ENCODE measurements at places on chromosomes 4 and X. TPM values are rescaled to one million over a fixed set of nuclear protein-coding genes. Genes with fewer than 3 reads are reported as not detected.

GRCh38 chrX:12977761-12978204 is 2.9 kb downstream of the TMSB4X start:
- no peak for DNase-seq

GRCh38 chr4:36610628-36611027 is 329.2 kb downstream of the DTHD1 start:
- DNase-seq, result no peak

DNA sequence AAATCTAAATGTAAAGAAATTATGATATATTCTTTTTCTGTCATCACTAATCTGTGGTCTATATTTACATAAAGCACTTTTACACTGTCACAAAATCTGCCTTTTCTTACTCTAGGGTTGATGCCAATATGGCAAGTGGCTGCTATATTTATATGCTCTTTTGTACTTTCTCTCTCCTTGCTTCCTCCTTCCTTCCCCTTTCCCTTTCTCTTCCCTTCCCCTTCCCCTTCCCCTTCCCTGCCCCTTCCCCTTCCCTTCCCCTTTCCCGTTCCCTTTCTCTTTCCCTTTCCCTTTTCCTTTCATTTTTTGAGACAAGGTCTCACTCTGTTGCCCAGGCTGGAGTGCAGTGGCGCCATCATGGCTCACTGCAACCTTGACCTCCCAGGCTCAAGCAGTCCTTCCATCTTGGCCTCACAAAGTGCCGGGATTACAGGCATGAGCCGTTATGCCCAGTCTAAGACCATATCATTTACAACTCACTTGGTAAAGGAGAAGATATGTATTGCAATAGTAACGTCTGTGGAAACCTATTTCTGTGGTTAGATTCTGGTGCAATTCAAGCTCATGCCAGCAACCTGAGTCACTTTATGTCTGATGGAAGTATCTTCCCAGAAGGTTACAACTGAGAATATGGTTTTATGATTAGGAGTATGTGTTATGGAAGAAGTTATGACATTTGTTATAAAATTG is 13.9 kb upstream of the PLAC8 start:
- peak; percentile 36 for DNase-seq

CD38 gene
- polyA plus RNA-seq, result 0.05 TPM

DNA sequence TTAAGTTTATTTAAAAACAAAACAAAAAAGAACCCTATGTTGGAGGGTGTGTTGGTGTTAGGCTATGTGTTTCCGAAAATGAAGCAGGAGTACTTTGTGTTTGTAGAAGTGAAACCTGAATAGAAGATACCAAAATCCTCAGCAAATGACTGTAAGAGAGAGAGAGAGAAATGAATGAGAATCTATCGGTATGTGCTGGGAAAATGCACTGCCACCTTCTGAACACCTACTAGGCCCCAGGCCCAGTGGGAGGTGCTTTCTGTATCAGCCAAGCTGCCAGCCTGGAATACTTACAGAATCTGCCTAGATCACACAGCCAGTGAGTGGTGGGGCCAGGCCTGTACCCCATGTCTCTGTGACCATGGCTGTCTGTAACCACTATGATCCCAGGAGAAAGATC is 14.9 kb upstream of the PIM2 start:
- no peak for DNase-seq

DIPK2B gene
- not detected for polyA plus RNA-seq

GRCh38 chr4:2104556-2105345 is 45.6 kb downstream of the NAT8L start:
- no peak for DNase-seq

CXCL3 gene
- polyA plus RNA-seq, result 6.3 TPM

GRCh38 chr4:127782025-127782274 is 172 bp upstream of the HSPA4L start:
- no peak for DNase-seq

- DNase-seq, result no peak
Measured at GRCh38 chr4:139642364-139642763, 23.3 kb upstream of the MGST2 start.

DNA sequence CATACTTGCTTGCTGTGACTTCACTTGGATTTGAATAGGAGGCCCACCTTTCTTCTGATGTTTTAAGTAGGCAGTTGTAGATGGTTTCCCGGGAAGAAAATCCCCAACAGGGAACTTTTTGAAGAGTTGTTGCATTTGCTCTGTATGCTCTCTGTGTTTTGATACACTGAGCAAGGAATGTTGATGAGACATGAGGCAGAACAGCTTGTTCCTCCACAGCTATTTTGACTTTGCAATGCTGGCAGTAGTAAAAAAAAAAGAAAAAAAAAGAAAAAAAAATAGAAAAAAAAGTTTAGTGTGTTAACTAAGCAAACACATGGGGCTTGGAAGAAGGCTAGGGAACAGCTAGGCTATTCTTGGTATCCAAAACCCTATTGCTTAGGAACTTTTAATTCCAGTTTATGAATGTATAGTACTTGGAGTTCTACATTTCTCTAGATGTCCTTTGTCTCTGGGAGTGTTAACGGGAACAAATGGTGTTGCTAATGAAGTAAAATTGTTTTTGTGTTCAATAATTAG is 23.4 kb upstream of the PAQR3 start:
- DNase-seq, result no peak

DNA sequence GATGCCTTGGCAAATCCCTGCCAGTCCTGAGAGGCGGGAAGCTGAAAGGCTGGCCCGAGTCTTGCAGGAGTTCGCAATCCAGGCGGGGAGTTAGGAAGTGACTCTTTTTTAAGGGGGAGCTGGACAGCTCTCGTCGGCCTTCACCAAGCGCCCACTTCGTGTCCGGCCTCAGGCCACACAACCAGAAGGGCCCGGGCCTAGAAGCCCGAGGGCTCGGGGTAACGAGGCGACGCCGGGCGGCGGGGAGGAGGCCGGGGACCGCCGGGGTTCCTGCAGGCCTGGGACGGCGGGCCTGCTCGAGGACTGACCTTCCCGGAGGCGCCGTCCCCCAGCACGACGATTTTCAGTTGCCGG is 395 bp downstream of the RAB28 start:
- no peak for DNase-seq

GRCh38 chr4:97370568-97370967 is 772.7 kb downstream of the STPG2 start:
- no peak for DNase-seq

VEGFD gene
- 0.42 TPM for polyA plus RNA-seq

- DNase-seq, result no peak
Measured at GRCh38 chrX:26574234-26574633, 358.3 kb downstream of the MAGEB5 start.

GRCh38 chrX:5084279-5084678 is 1144.4 kb downstream of the NLGN4X start:
- no peak for DNase-seq

GRCh38 chr4:105002278-105002677 is 144.4 kb upstream of the TET2 start:
- DNase-seq, result no peak

RAB9B gene
- polyA plus RNA-seq, result 0.28 TPM

NALF2 gene
- polyA plus RNA-seq, result 3.0 TPM

DNA sequence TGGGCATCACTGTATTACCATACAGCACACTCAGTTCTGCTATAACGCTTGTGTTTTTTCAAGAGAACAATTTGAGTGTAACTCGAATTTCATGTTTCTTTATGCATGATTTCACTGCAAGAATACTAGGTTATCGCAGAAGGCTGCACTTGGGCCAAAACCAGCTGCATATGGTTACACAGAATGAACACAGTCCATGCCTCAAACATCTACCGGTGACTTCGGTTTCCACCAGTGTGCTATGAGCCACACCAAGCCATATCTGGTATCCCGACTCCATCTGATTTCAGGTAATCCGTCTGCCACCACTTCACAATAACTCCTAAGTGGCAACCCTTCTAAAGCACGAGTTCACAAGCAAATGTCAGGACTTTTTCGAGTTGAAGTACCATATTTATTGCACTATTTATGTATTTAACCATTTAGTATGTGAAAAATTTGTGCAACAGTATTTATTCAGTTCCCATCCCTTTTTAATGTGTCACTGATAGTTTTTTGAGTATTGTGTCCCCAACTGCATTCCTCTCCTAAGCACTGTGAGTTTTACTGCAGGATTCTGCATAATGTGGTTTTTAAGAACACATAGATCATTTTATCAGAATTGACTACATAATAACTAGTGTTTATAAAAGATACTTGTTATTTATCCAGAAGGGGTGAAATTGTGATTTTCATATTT is 111.8 kb downstream of the APBB2 start:
- no peak for DNase-seq

GRCh38 chr4:1792158-1792831 is 798 bp upstream of the FGFR3 start:
- no peak for DNase-seq

ITM2A gene
- 40.0 TPM for polyA plus RNA-seq

TRMT2B gene
- 12.1 TPM for polyA plus RNA-seq

- no peak for DNase-seq
Measured at GRCh38 chrX:112457788-112458187, 221.9 kb downstream of the LHFPL1 start.

DNA sequence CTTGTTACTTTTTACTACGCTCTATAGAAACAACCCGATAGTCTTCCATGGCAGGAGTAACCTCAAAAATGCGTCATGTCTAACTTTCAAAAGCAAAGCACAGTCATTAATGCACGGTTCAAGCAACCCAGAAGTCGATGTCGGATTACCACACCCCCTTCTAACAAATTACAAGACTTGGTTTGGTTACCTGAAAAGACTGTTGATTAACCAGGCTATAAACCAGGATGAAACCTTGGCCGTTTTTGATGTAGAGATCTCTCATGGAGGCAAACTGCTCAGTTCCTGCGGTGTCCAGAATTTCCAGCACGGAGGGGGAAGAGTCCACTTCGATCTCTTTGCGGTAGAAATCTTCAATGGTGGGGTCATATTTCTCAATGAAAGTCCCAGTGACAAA is 2.4 kb downstream of the RAP2C start:
- DNase-seq, result no peak

AMER1 gene
- polyA plus RNA-seq, result 1.6 TPM

DNA sequence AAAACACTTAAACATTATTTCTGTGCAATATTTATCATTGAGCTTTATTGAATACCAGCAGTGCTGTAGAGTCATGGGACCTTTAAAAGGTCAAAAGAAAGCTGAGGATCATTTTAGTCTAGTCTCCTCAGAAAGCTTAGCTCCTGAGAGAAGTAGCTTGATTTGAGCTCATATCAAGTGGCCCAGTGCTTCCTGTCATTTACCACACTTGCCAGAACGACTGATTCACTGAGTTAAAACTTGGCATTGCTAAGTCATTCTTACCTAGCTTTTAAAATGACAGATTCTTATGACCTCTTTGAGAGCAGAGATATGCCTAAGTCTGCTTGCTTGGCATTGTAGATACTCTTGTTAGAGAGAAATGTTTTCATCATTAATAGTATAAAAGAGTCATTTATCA is 15.2 kb downstream of the SEPTIN11 start:
- DNase-seq, result no peak

DNA sequence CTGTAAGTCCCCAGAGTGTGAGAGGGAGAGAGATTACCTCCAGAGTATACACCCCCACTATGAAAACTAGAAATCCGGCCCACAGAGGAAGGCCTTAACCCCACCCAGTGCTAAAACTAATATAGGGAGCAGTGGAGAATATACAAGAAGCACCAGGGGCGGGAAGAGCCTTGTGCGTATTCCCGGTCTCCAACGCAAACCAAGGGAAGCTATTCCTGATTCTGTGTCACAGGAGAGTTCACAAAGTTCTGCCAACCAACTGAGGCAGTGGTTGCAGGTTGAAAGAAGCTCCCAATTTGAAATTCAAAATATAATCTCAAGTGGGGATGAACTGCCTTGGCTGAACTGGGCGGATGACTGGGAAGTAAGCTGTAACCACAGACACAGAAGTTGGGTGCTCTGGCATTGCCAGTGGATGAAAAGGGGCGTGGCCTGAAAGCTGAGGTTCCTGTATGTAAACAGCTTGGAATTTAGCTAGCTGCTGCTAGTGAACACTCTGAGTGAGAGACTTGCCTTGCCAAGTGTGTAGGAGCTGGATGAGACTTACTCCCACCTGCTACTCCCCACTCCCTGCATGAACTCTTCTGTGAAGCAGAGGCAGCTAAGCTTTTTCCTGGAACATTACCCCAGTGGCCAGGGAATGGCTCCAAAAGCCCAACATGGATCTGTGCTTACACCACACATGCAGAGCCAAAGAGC is 32.7 kb downstream of the ELF2 start:
- DNase-seq, result peak; percentile 30

DNA sequence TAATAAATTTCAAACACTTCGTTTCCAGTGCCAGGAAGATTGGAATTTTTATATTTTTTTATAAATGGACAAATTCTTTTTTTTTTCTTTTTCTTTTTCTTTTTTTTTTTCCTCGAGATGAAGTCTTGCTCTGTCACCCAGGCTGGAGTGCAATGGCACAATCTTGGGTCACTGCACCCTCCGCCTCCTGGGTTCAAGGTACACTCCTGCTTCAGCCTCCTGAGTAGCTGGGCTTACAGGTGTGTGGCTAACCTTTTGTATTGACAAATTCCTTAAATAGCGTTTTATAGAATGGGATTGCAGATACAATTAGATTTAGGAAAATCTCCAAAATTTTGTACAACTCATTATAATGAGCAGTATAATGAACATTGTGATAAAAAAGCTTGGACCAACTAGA is 328.9 kb downstream of the ARHGAP24 start:
- DNase-seq, result no peak

DNA sequence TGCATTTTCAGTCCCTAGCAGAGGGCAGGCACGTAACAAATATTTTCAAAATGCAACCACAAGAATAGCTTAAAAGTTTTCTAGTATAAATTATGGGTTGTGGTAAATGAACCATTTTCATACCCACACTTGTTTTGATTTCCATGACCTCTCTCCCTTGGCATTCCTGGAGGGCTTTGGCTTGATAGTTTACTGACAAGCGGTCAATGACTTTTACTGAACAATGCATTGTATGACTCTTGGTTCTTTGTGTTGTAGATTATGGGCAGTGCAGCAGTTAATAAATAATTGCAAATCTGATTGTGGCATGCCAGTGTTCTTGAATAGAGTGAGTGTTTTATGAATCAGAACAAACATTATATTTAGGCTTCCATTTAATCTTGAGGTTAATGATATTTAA is 285.2 kb upstream of the ARX start:
- DNase-seq, result no peak

GRCh38 chr4:154577324-154577723 is 13.2 kb downstream of the FGA start:
- DNase-seq, result no peak

DNA sequence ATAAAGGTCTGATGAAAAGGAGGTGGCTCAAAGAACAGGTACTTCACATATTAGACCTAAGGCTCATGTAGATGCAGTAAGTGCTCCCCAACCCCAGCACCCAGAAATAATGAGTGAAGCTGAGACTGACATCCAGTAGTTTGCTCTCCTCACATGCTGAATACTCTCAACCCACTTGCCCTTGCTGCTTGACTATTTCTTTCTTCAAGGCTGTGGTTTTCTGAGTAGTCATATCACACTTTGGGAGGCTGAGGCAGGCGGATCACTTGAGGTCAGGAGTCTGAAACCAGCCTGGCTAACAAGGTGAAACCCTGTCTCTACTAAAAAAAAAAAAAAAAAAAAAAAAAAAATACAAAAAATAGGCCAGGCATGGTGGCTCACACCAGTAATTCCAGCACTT is 51.5 kb upstream of the PRPS1 start:
- no peak for DNase-seq

ARHGAP6 gene
- 0.10 TPM for polyA plus RNA-seq
